G401 (cell line): ENCODE measurements at places on chromosomes 5 and 9.

GRCh38 chr5:102596113-102596512, 97.3 kb upstream of the SLCO6A1 start:
- no peak for DNase-seq

- DNase-seq, result peak; percentile 83
Observed at GRCh38 chr5:20570486-20570885, 582.5 kb upstream of the CDH18 start.

- DNase-seq, result peak; percentile 49
Observed at GRCh38 chr5:94021246-94021645, 279.8 kb upstream of the POU5F2 start.

DNA sequence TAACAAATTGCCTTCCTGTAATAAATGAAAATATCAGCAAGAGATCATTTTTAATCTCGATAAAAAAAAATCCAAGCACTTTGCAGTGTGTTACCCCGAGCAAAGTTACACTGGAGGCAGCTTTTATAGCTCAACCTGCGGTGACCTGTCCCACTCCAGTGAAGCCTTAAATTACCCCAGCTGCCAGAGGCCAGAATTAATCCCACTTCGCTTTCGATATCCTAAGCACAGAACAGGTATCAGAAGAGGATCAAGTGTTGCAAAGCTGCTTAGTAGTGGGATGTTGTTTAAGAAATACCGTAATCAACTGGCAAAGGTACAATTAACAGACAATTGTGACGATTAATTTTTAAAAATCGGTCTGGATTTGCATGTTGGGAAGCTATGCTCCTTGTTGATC, 314.0 kb downstream of the AGTPBP1 start:
- DNase-seq, result no peak

- no peak for DNase-seq
Observed at GRCh38 chr5:24225051-24225450, 419.7 kb downstream of the CDH10 start.
